ENCODE measurements at places on chromosomes 2 and 18.

DNA sequence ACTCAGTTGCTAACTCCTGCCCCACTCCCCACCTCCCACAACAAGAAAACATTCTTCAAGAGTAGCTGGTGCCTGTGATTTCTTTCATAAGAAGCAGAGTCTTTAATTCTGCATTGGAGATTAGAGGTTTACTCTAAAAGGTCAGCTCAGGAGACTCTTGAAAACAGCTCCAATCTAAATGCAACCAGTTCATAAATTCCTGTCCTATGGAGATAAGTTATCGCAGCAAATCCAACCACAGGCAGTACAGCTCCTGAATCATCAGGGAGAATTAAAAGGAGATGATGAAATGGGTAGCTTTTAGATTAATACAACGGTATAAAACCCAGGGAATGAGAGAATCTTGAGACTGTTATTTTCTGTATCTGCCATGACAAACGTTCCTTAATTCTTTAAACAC, 130.7 kb downstream of the SOCS6 start:
- peak; percentile 98 for DNase-seq

DNA sequence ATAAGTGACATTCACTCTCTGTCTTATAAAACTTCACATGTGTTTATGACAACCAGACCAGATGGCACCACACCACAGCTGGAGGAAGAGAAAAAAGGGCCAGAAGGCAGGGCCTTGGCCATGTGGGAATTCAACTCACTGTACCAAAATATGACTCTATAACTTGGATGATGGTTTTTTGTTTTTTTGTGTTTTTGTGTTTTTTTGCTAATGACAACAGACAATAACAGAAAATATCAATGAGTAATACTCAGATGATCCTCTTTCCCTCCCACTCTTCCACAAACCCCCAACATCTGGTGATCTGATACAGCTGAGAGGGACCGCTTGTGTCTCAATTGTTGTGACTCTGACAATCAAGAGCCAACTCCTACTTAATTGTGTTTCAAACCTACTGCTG, 12.4 kb downstream of the NMI start:
- no peak for DNase-seq

DNA sequence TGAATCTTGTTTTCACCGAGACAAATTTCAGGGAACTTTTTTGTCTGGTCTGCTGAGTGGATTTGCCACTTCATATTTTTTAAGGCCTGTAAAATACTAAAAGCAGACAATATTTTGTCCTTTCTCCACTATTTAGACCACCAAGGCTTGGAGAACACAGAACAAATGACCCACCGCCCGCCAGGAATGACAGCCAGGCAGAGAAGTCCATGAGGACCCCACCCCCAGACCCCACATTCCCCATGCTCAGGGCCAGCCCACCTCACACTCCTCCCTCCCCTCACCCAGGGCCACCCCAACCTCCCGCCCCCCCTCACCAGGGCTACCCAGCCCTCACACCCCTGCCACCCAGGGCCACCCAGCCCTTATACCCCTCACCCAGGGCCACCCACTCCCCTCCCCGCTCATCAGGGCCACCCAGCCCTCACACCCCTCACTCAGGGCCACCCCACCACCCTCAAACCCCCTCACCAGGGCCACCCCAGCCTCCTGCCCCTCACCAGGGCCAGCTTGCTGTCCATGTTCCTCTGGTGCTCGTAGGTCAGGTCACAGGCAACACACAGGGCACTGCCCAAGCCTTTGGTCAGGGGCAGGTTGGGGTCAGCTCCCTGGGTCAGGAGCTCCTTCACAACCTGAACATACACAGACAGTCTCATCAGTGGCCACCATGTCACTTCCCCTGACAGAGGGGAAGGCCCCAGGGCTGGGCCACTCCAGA, 50.6 kb downstream of the ANKMY1 start:
- DNase-seq = no peak

- DNase-seq = no peak
Observed at GRCh38 chr18:49869354-49869753, 56.0 kb upstream of the ACAA2 start.

- DNase-seq = no peak
Observed at GRCh38 chr2:158066046-158066713, 35.5 kb upstream of the UPP2 start.

GRCh38 chr2:171595896-171596295, 73.6 kb downstream of the CYBRD1 start:
- DNase-seq = peak; percentile 67

GRCh38 chr18:54269893-54270844, 852 bp downstream of the POLI start:
- no peak for DNase-seq

DNA sequence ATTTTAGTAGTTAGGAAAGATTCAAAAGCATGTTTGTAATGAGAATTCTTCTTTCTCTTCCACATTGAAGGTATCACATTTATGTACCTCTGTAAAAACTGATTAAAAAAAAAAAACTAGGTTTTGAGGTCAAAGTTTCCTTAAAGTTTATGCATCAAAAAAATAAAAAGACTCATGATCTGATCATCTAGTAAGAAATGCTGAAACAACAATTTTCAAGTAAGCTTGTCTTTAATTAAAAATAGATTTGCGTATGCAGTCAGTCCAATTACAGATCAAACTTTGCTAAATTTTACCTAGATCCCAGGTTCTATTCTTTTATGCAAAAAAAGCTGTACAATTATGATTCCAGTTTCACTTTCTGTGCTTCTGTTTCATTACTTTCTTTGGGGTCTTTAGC, 409.0 kb downstream of the XIRP2 start:
- no peak for DNase-seq

- peak; percentile 80 for DNase-seq
Observed at GRCh38 chr2:217993138-217993537, 9.7 kb downstream of the TNS1 start.

DNA sequence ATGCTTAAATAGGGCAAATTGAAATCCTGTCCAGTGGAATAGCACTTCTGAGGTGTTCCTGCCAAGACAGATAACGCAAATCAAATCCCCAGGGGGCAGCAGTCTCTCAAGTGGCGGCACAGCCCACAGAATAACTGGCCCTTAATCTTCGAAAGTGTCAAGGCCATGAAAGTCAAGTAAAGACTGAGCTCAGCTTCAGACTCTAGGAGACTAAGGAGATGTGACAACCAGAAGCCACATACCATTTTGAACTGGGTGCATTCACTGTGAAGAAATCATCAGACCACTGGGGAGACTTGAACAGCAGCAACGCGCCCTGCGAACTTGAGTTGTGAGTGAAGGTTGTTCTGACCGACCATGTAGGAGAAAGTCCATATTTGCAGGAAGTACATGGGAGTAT, 66.0 kb upstream of the ASAP2 start:
- DNase-seq = no peak

GRCh38 chr18:54717673-54718407, 110.4 kb upstream of the RAB27B start:
- no peak for DNase-seq

DNA sequence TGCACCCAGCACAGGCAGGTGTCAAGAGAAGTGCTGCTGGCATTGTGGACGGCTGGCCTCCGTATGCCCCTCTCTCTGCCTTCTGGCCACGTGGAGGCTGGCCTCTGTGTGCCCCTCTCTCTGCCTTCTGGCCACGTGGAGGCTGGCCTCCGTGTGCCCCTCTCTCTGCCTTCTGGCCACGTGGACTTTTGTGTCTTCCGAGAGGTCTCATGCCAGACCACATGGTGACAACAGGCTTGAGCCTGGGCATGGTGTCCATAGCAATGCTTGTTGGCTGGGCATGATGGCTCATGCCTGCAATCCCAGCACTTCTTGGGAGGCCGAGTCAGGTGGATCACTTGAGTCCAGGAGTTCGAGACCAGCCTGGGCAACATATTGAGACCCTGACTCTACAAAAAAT, 19.3 kb upstream of the SERPINB13 start:
- DNase-seq = no peak

DNA sequence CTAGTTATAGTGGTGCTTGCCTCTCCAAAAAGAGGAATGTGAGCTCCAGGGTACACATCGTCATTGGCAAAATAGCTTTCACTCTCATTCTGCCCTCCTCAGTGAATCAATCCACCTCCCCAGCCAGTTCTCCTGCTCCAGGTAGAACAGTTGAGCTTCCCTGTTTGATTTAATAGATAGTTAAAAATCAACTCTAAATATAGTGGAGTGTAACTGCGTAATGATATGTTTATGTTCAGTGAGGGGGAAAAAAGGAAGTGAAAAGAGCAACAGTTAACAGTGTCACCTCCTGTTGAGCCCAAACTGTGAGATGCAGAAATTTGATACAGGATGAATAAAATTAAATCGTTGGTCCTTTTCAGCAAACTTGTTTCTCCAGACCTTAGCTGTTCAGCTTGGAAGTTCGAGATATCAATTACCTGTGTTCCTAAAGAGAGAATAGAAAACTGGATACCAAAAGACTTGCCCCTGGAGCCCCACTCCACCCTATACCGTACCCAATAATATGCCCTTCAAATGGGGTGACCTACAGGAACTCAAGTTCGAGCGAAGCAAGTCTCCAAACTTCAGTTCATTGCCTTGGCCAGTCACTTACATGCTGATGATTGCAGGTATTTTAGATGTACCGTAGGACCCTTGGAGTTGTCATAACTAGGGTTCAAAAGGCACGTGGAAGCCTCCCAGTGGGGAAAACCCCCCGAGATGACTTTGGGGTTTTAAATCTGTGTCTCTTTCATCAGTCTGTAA, 708.4 kb downstream of the RNF144A start:
- no peak for DNase-seq

- DNase-seq = peak; percentile 90
Observed at GRCh38 chr18:28147674-28148171, 29.2 kb downstream of the CDH2 start.

GRCh38 chr2:55530539-55531081, 11.1 kb downstream of the CFAP36 start:
- no peak for DNase-seq

GRCh38 chr18:8811115-8811514, 105.8 kb downstream of the MTCL1 start:
- no peak for DNase-seq

DNA sequence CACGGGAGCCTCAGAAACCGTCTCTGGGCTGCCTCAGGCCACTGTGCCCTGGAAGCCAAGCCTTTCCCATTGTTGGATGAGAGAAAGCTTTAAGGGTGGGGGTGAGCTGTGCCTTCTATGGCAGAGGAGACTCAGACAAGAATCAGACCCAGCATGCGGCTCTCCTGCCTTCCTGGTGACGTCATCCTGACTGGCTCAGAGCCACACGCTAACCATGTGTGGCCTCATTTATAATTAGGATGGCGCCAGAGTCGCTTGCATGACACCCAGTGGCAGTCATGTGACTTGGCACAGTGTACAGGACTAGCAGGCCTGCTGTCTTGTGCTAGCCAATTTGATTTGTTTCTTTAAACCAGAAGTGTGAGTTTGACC, 99.1 kb downstream of the SH3BP4 start:
- DNase-seq = peak; percentile 89

DNA sequence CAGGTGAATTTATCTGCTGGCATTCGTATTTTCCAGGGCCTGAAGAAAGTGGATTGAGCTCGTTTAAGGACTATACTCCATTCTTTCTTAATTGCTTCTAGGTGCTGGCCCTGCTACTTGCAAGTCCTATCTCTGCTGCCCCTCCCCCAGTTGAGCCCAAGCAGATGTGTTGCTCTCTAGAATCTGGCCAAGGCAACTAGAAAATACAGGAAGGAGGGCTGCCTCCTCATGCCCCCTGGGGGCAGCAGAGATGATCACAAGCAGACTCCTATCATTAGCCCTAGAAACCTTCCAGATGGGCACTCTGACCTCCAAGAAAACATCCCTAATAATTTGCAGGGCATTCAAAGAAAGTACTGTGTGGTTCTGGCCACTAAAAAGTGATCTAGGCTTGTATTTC, 72.5 kb upstream of the CYP26B1 start:
- peak; percentile 46 for DNase-seq

DNA sequence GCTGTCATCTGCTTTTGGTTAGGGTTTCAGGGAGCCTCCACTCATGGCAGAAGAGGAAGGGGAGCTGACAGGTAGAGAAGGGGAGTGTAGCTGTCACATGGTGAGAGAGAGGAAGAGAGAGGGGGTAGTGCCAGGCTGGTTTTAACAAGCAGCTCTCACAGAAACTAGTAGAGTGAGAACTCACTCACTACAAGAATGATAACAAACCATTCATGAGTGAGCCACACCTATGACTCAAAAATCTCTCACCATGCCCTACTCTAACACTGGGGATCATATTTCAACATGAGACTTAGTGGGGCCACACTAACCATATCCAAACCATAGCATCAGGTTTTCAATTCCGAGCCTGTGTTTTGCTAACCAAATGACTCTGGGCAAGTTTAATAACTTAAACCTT, 274.9 kb upstream of the VWC2L start:
- no peak for DNase-seq

DNA sequence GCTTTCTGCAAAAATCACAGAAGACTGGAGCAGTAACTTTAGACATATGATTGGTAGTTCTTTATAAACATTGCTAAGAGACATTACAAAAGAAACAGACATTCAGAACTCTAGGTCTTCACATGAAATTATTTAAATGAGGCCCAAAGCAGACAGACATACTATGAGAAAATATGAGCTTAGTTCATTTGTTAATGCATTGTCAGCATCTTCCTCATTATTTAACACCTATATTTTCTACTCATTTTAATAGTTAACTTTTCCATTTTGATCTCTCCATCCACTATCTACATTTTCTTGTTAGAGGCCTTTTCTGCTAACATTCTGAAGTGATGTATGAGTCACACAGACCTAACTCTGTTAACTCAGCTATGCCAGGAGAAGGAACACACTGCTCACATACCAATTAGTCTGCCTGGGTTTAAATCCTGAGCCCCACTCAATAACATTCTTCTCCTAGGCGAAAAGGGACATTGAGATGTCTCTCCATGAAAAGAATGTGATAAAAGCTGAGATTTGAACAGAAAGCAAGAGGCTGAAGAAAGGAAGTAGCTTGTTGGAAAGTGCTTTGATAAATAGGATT, 400.3 kb upstream of the PKDCC start:
- no peak for DNase-seq

- DNase-seq = no peak
Observed at GRCh38 chr2:206920951-206921350, 18.4 kb upstream of the CPO start.

DNA sequence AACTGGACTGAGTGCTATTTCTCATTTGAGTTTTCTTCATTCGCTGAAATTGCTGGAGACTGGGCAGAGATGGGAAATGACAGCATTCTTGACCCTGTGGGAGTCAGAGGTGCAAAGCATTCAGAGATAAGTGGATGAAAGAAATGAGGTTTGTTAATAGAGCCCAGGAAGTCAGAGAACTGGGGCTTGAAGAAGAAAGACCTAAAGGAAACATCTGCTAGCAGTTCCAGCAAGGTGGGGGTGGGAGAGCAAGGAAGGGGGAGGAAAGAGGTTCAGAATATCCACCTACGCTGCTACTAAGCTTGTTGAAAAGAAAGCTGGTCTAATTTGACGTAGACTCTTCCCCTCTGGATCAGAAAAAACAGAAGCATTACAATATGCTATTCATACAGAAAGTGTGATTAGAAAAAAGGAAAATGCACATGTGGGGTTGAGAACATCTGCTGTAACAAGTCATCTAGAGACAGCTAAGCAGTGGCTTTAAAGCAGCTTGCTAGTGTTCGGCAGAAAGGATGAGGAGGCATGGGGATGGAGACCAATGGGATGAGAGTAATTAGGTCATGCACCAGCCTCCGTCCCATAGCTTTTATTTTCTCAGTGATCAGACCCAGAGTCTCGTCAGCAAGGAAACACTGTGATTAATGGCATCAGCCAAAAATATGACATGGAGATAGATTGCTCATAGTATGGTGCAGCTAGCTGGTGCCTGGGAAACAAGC, 29.7 kb downstream of the NAB1 start:
- no peak for DNase-seq

Measured in fibroblast of villous mesenchyme (primary cell).